ENCODE measurements at places on chromosomes 3 and 15.

DNA sequence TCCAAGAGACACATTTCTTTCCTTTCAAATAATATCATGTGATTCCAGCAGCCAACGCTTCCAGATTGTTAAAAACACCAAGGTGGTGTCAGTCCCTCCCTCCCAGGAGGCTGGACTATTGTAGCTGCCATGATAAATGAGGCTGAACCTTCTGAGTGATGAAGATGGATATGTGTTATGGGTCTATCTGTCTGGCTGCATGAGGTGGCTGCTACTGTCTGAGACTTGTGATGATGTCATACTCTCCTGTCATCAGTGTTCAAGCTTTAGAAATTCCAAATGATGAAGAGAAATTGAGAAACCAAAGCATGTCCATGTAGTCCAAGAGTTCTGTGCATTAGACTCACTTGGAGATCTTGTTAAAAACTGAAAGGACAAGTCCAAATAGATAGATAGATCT, 683.0 kb downstream of the NTRK3 start:
- no peak for DNase-seq

- DNase-seq, result no peak
Observed at GRCh38 chr3:68667346-68667745, 265.0 kb downstream of the TAFA4 start.

DNA sequence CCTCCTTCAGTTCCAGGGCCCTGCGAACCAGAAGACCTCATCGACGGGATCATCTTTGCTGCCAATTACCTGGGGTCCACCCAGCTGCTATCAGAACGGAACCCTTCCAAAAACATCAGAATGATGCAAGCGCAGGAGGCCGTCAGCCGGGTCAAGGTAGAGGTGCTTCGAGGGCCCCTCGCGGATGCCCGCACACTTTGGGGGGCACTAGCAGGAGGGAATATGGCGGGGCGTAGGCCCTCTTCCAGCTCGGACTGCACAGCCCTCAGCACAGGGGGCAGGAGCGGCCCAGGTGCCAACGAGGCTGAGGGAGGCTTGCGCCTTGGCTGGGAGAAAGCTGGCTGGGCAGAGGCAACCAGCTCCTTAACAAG, 176.6 kb downstream of the NSMCE3 start:
- DNase-seq, result no peak

DNA sequence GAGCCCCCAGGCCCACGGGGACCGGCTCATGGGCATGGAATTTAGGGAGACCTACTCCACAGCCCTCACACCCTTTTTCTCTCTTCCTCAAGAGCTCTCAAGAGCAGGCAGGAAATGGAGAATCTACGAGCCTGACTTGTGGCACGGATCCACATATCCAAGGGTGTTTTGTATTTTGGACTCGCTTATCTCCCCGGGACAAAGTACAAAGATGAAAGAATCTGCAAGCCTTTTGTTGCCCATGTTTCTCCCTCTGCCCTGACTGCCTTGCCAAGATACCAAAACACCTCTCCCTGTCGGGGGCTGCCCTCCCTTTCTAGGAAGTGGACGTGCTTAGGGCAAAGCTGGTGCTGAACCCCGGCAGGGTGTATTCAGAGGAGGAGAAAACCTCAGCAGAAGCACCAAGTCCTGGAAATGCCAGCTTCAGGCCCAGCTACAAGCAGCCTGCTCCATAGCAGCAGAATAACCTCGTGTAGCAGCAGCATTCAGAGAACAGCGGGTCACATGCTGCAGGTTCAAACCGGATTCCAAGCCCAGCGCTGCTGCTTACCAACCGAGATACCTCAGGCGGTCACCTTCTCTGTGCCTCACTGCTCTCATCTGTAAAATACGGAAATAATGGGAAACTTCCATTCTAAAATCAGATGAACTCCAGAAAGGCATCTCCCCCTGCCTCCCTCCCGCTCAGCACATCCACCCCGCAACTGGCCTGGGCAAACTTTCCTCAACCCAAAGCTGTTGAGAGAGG, 35.2 kb downstream of the DNASE1L3 start:
- DNase-seq, result no peak

GRCh38 chr3:119637679-119638477, 22.5 kb downstream of the POPDC2 start:
- DNase-seq, result no peak

- DNase-seq, result no peak
Observed at GRCh38 chr3:60839246-60839645, 412.0 kb downstream of the FHIT start.

DNA sequence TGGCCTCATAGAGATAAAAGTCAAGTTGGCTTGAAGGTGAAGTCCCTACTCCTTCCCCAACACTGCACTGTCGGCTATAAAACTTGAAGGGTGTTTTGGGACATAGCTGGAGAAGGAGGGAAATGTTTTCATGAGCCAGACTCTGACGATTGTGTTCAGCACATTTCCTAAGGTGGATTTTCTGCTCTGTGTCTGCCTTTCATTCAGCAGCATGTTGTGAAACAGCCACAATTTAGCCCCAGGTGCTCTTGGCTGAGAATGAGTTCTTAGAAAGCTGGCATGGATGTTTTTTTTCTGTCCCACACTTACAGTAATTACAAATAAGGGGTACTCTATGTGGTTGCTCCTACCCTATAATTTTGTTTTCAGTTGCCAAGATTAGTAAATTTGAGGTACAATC, 492.4 kb downstream of the MCTP2 start:
- DNase-seq, result no peak

DNA sequence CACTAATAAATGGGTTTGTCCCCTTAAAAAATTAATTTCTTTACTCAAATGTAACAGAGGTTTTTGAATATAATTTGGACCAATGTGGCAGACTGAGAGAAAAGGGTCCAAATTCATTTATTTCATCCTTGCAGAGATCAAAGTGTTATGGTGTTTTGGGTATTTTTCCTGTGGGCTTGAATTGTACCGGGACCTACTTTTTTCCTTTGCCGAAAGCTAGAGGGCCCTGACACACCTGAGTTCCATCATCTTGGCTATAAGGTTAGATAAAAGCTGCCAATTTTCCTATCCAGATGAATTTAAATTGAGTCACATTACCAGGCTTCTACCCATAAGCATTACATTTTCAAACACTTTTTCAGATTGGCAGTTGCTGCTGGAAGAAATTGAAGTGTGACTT, 908 bp downstream of the CCNB2 start:
- DNase-seq, result no peak

GRCh38 chr15:78365917-78366316, 25.8 kb downstream of the CRABP1 start:
- DNase-seq, result no peak

DNA sequence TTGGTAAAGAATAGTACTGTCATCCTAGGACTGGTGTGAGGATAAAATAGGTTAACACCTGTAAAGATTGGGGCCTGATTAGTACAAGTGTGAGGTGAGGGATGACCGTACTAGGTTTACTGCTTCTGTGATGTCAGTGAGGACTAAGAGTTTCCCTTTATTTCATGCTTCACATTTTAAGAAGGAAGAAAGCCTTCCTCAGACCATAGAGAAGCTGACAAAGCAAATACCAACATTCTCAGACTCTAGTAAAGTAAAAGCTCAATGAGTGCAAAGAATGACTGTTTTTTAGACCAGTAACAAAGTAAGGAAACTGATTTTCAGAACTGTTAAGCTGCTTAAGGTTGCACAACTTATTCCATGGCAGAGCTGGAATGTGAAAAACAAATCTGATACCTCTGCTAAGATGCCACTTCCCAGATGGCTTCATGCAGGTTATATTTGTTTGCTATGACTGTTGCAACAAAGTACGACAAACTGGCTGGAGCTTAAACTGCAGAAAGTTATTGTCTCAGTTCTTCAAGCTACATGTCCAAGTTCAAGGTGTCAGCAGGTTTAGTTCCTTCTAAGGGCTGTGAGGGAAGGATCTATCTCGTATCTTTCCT, 354.9 kb downstream of the RSL24D1 start:
- no peak for DNase-seq

DNA sequence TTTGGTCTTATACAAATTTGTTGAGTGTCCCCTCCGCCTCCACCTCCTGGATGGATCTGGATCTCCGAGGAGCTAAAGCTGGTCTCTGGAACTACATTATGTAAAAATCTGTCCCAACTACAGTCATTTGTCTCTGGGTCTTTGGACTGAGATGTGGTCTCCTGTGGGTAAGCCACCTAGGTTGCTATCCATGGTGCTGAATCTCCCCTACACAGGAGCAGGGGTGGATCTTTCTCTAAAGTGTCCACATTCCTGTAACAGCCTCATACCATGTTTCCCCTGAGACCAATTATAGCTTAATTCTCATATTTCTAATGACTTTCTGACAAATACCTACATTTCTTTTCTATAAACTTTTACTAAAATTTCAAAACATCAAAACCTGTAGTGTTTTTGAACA, 625.8 kb downstream of the TAFA4 start:
- DNase-seq, result no peak

- DNase-seq, result no peak
Observed at GRCh38 chr3:125324341-125324740, 50.8 kb downstream of the ZNF148 start.

DNA sequence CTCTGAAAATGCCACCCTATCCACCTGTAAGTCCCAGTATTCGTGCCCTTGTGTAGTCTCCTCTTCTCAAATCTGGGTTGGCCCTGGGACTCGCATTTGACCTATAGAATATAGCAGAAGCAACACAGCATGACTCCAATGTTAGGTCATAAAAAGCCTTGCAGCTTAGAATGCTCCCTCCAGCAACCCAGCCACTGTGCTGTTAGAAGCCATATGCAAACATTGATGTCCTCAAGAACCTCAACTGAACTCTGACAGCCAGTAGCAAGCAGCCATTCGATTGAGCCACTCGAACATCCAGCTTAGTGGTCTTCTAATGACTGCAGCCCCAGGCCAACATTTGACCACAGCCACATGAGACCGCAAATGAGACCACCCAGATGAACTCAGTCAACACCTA, 26.6 kb downstream of the MECOM start:
- no peak for DNase-seq

DNA sequence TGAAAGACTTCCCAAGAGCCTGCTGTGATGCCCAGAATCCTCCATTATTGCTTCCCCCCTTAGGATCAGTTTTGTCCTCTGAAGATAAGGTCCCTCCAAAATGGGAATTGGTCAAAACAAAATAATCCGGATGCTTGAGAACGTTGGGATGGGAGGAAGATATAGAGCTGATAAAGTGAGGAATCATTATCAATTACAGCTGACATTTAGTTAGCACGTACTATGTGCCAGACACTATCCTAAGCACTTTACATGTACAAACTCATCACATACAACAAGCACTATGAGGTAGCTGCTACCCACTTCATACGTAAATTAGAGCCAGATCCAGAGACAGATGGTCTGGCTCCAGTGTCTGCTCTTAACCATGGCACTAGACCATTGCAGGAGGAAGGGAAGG, 6.6 kb upstream of the RPP25 start:
- DNase-seq, result no peak

DNA sequence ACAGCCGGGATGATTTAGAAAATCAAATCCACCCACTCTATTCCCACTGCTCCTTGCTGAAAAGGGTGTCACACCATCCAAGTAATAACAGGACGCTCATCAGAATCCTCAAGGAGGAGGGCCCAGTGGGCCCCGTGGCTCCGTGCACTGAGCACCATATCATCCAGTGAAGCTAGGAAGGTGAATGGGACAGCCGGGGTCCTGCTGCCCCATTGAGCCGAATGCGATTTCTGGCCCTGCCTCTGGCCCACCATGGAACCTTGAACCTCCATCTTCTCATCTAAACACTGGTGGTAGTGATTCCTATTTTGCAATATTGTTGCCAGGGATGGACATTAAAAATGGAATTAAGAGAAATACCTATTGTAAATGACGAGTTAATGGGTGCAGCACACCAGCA, 99.1 kb upstream of the SLC6A11 start:
- no peak for DNase-seq

DNA sequence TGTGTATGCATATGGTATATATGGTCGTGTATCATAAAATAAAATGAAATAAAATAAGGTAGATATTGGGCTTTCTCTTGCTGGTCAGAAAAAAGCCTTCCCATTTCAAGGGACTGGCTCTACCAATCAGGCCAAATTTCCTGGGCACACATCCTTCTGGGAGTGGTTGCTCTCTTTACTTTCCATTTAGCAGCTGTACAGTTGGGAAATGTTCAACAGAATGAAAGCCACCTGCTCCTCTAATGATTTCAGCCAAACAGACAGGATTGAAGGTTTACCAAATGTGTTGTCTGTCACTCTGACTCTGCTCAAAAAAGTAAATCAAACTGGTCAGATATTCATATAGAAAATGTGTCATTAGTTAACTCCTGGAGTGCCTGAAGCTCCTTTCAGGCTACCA, 380.4 kb downstream of the ROBO2 start:
- no peak for DNase-seq

DNA sequence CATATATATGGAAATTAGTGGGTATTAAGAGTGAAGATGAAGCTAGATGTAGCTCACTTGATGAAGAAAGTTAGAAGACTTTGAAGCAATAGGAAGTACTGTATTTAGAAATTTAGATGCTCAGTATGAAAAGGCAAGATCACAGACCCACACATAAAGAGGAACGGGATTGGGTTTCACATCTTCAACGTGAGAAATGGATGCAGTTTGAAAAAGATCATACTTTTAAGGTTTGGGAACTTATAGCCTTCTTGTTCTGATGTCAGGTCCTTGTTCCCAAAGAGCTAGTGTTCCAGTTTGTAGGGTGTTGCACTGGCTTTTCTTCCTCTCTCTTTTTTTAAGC, 16.7 kb downstream of the AP3S2 start:
- no peak for DNase-seq

DNA sequence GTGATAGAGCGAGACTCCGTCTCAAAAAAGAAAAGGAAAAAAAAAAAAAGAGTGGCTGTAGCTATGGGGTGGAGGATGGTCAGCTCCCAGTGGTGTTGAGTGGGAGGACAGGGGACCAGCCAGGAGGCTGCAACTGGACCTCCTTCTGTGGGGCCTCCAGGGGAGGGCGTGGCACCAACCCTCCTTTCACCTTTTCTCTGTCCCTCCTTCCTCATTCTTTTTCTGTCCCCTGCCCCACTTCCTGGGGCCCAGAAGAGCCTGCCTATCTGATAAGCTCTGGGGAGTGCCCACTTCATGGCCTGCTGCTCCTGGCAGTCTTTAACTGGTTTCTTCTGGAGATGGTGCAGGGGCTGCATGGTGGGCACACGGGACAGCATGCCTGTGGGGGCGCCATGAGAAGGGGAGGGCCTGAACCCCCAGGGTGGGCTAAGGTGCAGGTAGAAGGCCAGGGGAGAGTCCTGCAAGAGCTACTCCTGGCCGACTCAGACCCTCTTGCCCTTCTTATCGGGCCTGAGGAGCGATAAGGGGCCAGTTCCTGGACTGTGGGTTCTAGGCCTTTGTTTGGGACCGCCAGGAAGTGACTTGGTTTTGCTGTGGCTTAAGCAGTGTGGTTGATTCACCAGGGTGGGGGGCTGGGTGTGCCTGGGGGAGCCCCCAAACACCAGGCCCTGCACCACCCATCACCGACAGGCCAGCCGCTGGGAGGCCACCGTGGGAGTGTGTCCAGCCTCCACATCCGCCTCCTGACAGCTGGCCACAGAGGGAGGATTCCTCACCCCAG, 49.4 kb upstream of the FLNB start:
- DNase-seq, result no peak

GRCh38 chr3:186219211-186219638, 110.3 kb upstream of the ETV5 start:
- DNase-seq, result no peak

GRCh38 chr3:180138871-180139270, 102.1 kb upstream of the PEX5L start:
- no peak for DNase-seq

GRCh38 chr3:138334608-138335007, 5.0 kb upstream of the NME9 start:
- DNase-seq, result no peak
